Stimulated activated CD8-positive, alpha-beta memory T cell treated with anti-CD3 and anti-CD28 coated beads, Interleukin-4, amount 100 ng/mL, for 4 hours (primary cell): ENCODE measurements at places on chromosomes 6 and 20.

- no peak for DNase-seq
These were observed 19.0 kb downstream of the SMAP1 start for GRCh38 chr6:70686548-70687133.

GRCh38 chr6:159654483-159655098 is 38.5 kb downstream of the SOD2 start:
- DNase-seq = no peak

GRCh38 chr20:40462566-40462965 is 226.5 kb downstream of the MAFB start:
- DNase-seq = no peak

DNA sequence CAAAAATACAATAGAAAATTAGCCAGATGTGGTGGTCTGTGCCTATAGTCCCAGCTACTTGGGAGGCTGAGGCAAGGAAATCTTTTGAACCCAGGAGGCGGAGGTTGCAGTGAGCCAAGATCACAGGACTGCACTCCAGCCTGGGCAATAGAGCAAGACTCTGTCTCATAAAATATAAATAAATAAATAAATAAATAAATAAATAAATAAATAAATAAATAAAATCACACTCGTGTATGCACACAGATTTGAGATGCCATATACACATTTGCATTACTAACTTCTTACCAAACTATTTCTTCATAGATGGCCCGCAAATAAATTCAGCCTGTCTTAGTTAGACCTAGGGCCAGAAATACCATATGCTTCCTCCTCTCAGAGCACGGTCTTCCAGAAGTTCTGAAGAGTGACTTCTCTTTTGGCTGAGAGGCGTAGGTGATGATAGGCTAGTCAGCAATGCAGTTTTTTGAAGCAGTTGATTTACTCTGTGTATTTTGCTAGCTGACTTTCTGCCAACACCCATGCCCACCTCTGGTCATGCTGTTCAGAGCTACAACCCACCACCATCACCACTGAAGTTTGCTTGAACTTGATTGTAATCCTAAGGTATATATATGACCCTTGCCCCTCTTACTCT is 150.1 kb downstream of the SASH1 start:
- DNase-seq = no peak
